Bronchial epithelial cell (primary cell): ENCODE measurements at places on chromosomes 2 and 18.

DNA sequence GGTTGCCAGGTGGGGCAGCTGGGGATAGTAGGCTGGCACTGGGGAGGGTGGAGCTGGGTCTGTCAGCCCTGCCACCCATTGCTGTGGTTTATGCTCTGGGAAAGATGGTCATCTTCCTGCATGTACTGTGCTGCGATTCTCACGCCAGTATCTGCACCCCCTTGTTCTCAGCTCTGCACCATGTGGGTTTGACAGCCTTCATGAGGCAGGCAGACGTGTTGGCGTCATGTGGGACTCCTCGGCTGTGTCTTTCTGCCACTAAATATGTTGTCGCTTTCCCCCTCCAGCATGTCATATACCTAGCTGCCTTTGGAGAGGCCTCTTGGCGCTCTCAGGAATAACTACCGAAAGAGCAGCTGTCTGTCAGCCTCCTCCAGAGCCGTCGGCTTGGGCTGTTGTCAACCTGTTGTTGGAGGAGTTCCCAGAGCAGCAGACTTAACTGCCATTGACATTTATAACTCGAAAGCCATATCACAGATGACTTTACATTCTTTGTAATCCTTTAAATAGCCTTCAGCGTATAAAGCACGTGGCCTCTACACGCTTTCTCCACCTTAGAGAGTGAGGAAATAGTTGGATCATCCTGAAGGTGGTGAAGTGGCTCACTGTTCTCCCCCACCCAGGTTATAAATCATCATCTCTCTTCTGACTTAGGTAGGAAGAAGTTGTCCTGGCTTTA lies 80.4 kb upstream of the MGAT5 start:
- peak; percentile 87 for DNase-seq

DNA sequence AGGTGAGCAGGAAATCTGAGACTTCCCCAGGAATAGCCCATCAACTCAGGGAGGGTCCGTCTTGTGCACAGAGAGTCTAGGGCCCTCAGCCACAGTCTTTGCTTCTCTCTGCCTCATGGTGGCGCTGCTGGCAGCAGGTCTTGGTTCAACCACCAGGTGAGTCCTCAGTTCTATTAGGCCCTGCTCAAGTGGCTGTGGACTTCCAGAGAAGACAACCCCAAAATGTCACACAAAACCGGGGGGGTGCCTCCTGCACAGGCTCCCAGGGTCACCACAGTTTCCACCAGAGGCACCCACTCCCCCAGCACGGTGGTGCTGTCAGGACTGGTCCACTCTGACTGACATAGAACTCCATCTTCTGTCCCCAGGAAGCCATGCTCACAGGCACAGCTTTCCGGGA lies 2.4 kb upstream of the CHRNG start:
- no peak for DNase-seq

- peak; percentile 57 for DNase-seq
These were observed 42.2 kb downstream of the HIBCH start for GRCh38 chr2:190277234-190278112.

- DNase-seq: no peak
These were observed 314.1 kb downstream of the MYCN start for GRCh38 chr2:16254356-16254965.

- DNase-seq: peak; percentile 90
These were observed 21.7 kb upstream of the RAB10 start for GRCh38 chr2:26011990-26012856.

- peak; percentile 83 for DNase-seq
These were observed 48.8 kb upstream of the LCLAT1 start for GRCh38 chr2:30398084-30398873.

DNA sequence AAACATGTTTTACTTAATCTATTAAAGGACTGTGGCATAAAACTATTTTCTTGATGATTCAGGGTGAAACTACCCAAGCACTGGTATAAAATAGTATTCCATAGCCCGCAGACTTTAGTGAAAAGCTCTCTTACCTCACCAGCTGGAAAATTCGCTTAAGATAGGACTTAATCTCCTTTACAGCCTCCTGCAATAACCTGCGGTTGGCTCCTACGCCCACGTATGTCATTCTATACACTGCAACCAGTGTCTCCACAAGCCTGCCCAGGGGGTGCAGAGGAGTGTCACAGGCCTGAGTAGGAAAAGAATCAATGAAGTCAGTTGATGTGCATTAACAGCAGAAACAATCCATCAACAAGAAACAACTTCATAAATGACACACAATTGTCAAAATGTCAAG lies 11.3 kb upstream of the MPP4 start:
- DNase-seq: no peak

DNA sequence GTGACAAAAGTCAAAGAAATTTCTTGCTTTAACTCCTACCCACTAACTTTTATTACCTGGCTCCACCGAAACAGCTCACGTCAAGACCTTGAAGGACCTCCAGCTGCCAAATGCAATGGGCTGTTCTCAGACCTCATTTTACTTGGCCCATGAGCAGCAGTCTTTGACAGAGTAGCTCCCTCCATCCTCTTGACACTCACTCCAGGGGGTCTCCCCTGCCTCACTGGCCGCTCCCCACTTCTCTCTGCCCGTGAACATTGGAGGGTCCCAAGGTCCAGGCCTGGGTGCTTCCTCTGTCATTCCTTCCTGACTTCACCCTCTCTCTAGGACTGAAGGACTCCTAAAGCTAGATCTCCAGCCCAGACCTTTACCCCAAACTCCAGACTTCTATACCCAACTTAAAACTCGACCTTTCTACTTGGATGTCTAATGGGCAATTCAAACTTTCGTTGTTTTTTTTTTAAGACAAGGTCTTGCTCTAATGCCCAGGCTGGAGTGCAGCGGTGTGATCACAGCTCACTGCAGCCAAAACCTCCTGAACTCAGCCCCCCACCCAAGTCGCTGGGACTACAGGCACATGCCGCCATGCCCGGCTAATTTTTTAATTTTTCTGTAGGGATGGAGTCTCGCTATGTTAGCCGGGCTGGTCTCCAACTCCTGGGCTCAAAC lies 92.9 kb upstream of the ST3GAL5 start:
- DNase-seq: no peak

DNA sequence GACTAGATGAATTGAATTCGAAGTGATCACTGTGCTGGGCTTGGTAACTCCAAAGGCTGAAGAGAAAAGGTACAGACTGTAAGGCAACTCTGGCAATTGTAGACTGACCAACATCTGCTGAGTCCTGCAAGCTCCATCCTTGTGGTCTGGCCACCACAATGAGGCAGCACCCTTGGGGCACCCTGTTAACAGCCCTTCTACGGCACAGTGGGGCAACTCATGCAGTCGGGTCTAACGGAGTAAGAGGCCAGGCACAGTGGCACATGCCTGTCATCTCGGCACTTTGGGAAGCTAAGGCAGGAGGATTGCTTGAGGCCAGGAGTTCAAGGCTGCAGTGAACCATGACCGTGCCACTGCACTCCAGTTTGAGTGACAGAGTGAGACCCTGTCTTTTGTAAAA lies 126.8 kb downstream of the ZAP70 start:
- no peak for DNase-seq

- no peak for DNase-seq
These were observed 186.3 kb downstream of the TCF4 start for GRCh38 chr18:55401638-55402191.

GRCh38 chr18:67875944-67876343 lies 359.4 kb upstream of the DSEL start:
- DNase-seq: peak; percentile 35

GRCh38 chr2:19362755-19363473 lies 4.5 kb upstream of the OSR1 start:
- DNase-seq: peak; percentile 76

DNA sequence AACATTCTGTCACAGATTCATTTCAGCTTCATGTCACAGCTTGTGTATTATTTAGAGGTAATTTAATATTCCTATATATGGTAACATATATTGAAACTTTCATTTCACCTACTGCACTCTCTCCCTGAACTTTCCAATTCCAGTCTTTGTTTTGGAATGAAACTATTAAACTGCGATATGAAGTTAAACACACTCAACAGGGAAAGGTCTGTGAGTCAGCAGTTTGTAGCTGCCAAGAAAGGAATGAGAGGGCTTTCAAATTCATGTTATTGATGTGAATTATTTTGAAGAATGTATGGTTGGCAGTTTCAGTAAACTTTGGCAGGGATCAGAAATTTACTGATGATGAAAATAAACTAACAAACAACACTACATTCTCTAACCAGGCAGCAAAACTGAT lies 148.3 kb downstream of the HNMT start:
- DNase-seq: peak; percentile 61

DNA sequence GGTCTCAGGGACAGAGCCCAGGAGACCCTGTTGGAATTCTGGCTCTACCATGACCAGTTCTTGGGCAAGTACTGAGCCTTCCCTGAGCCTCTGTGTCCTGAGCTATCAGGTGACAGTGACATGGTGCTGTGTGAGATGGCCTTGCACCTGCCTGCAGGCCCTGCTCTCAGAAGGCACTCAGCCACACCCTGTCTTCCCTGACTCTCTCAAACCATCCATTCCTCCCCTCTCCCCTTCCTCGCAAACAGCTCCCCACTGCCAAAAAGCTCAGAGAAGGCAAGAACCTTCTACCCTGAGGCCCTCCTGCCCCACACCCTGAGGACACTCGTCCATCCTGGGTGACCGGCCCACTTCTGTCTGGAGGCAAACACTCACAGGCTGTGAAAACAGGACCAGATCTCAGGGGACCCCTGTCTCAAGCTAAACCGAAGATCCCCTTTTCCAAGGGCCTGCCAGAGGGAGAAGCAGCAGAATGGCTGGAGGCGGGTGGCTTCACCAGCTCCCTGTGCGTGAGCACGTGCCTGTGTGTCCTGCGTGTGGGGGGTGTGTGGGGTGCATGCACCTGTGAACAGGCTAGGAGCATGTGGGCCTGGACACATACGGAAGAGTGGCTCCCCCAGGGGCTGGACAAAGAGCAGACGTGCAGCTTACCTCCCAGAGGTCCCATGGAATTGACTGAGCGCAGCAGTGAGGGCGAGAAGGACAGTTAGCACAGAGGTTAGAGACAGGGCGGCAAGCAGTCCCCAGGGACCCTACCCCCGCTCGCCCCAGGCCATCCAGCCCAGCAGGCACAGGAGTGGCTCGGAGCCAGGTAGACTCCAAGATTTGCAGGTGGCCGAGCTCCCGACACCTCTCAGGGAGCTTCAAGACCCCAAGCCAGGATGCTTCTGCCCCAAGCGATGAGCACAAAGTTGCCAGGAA lies 53.9 kb downstream of the BIN1 start:
- DNase-seq: no peak

- no peak for DNase-seq
These were observed 19.9 kb downstream of the RNF144A start for GRCh38 chr2:6937157-6937556.

GRCh38 chr18:3148930-3149535 lies 70.7 kb downstream of the MYOM1 start:
- peak; percentile 72 for DNase-seq

- DNase-seq: no peak
These were observed 434.7 kb downstream of the NRXN1 start for GRCh38 chr2:50597206-50597605.

- peak; percentile 78 for DNase-seq
These were observed 132.5 kb upstream of the SLC8A1 start for GRCh38 chr2:40584432-40584831.

- DNase-seq: no peak
These were observed 13.0 kb downstream of the TEX44 start for GRCh38 chr2:231605607-231606091.

DNA sequence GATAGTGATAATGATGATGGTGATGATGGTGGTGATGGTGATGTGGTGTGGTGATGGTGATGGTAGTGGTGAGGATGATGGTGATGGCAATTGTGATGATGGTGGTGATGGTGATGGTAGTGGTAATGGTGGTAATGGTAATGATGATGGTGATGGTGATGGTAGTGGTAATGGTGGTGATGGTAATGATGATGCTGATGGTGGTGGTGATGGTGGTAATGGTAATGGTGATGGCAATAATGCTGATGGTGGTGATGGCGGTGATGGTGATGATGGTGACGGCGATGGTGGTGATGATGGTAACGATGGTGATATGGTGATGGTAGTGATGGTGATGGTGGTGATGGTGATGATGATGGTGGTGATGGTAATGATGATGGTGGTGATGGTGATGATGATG lies 45.0 kb downstream of the ALK start:
- DNase-seq: no peak

- peak; percentile 38 for DNase-seq
These were observed 130.6 kb downstream of the FMNL2 start for GRCh38 chr2:152465541-152465940.

DNA sequence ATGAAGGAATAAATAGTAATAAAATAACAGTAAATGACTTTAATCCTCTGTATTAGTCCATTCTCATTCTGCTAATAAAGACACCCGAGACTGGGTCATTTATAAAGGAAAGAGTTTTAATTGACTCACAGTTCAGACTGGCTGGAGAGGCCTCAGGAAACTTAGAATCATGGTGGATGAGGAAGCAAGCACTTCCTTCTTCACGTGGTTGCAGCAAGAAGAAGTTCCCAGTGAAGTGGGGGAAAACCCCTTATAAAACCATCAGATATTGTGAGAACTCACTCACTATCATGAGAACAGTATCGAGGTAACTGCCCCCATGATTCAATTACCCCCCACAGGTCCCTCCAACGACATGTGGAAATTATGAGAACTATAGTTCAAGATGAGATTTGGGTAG lies 727.9 kb upstream of the LINC00305 start:
- no peak for DNase-seq

DNA sequence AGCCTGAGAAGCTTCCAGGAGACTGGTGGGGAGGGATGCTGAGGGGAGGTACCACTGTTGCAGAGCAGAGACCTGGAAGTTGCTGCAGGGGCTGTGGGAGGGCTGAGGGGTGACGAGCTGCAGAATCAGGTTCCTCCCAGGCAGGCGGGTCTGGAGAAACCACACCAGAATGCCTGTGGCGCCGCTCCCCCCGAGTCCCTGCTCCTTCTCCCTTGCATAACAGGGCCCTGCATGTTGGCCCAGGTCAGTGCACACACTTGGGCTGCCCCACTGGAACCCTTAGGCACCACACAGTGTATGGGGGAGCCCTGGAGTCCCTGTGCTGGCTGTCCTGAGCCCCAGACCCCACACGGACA lies 60.4 kb downstream of the ARL4C start:
- DNase-seq: no peak

DNA sequence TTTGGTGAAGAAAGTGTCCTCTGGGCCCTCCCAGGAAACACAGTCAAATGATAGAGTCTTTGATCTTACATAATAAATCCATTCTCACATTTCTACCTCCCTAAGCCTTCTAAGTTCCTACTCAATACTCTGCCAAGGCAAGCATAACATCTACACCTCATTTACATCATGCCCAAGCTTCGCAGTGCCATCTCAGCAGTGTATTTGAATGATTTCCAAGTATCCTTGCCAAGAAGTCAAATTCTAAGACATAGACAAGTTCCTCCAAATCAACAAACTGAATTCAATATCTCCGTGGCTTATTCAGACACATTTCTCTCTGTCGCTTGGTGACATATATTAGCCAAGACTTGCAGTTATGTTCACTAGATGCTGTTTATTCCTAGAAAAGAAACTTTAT lies 8.1 kb upstream of the MLPH start:
- no peak for DNase-seq

- no peak for DNase-seq
These were observed 12.7 kb downstream of the MARS2 start for GRCh38 chr2:197717863-197718262.

GRCh38 chr2:194696690-194697089 lies 960.3 kb upstream of the SLC39A10 start:
- no peak for DNase-seq

GRCh38 chr2:202376460-202377206 lies 506 bp downstream of the BMPR2 start:
- DNase-seq: peak; percentile 40
